Spleen (tissue), 13 donors: ENCODE measurements at places on chromosomes 11 and 22.

DNA sequence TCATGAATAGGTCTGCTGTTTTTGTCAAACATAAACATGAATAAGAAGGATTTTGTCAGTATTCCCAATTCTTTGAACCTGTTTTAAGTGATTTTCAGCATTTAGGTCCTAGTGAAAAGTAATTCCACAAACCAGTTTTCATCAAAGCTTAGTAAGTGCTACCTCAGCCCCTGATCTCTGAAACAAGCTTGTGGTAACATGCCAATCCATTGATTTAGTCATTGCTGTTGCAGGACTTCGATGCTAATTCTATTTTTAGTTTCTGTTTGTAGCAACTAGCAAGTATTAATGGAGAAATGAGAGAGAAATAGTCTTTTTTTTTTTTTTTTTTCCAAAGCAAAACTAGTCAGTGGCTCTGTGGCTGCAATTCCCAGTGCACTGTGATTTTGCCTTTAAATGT, 91.4 kb downstream of the JRKL start:
- no peak for DNase-seq

DNA sequence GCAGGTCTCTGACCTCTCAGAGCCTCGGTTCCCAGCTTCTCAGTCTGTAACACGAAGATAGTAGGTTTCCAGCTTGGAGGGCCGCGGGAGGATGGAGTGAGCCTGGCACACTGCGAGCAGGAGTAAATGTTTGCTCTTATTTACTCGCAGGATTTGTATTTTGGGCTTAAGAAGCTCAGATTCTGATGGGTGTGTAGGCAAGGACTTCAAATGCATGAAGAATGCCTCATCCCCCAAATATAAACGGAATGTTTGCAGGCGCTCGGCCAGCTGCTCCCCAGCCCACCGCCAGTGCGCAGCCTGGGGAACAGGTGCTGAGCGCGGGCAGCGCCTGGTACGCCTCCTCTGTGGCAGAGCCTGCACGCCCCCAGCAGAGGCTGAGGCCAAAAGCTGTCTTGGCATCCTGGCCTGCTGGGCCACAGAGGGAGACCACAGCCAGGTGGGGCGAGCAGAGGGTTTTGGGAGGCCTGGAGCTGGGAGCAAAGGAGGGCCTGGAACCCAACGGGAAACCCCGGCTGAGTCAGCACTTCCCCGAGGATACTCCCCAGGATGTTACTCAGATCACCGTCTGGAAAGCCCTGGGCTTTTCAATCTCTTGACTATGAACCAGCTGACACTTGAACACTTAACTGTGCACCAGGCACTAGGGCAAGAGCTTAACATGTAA, 9.4 kb downstream of the EHD1 start:
- peak; percentile 84 for DNase-seq

- no peak for DNase-seq
Measured at GRCh38 chr22:22791438-22792181, 96.0 kb upstream of the IGLL5 start.

DNA sequence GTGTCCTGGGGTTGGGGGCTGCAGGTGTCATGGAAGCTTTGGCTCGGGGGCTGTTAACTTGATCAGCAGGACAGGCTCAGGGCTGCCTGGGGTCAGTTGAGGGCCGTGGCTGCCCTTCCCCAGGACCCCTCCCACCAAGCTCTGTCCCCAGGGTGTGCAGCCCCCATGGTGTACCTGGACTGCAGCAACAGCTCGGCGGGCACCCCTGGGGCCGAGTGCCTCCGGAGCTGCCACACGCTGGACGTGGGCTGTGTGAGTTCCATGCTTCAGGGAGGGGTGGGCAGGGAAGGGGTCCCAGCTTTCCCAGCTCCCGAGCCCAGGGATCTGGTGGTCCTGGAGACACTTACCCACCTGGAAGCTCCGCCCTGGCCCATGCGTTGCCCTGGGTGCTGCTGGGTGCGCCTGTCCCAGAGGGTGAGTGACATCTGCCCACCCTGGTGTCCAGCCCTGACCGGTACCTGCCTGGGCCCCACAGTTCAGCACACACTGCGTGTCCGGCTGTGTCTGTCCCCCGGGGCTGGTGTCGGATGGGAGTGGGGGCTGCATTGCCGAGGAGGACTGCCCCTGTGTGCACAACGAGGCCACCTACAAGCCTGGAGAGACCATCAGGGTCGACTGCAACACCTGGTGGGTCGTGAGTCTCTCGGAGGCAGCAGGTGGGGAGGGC, 11.3 kb downstream of the MUC5B start:
- peak; percentile 62 for DNase-seq

DNA sequence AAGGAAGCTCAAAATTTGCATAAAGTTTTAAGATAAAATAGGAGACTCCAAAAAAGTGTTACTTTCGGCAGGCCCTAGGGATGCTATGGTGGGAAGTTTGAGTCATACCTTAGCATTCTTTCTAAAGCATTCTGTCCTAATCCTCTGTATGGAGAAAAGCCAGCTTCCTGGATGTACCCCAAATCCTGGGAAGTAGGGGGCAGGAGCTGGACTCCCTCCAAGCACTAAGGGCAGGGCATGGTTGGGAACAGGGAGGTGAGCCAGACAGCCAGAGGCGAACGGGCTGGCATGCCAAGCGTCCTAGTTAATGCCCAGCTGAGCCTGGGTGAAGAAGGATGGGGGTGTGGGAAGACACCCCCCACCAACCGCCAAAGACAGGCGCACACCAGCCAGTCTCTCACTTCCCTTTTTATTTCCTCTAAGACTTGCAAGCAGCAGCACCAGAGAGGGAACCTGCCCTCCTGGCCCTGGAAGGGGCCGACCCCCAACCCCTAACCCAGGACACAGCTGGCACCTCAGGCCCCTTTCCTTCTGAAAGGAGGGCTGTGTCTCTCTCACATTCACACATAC, 23.9 kb downstream of the RTN4RL2 start:
- DNase-seq, result peak; percentile 86

GRCh38 chr11:30016588-30017363, at the start of gene KCNA4:
Gene KCNA4 (minus strand): TSS chr11:30017030. CDS start chr11:30012678, 4,352 bp downstream.
- DNase-seq, result no peak

GRCh38 chr22:20044495-20045151, 23.7 kb downstream of the TANGO2 start:
- no peak for DNase-seq

- peak; percentile 41 for DNase-seq
Measured at GRCh38 chr11:73227571-73228211, 9.6 kb downstream of the P2RY2 start.

DNA sequence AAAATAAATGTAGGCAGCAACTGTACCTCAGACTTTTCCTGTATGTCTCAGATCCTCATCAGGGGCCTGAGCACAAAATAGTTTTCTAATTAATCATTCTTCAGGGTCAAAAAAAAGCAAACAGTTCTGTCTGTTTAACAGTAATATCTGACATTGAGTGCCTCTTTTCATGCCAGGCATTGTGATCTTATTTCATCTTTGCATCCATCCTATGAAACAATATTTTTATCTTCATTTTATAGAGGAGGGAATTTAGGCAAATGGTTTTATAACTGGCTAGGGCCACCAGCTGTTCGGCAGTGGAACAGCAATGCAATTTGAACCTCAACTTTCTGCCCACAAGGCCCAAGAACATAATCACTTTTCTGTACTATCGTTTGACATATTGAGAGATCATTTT, 145.6 kb downstream of the WNT7B start:
- no peak for DNase-seq

DNA sequence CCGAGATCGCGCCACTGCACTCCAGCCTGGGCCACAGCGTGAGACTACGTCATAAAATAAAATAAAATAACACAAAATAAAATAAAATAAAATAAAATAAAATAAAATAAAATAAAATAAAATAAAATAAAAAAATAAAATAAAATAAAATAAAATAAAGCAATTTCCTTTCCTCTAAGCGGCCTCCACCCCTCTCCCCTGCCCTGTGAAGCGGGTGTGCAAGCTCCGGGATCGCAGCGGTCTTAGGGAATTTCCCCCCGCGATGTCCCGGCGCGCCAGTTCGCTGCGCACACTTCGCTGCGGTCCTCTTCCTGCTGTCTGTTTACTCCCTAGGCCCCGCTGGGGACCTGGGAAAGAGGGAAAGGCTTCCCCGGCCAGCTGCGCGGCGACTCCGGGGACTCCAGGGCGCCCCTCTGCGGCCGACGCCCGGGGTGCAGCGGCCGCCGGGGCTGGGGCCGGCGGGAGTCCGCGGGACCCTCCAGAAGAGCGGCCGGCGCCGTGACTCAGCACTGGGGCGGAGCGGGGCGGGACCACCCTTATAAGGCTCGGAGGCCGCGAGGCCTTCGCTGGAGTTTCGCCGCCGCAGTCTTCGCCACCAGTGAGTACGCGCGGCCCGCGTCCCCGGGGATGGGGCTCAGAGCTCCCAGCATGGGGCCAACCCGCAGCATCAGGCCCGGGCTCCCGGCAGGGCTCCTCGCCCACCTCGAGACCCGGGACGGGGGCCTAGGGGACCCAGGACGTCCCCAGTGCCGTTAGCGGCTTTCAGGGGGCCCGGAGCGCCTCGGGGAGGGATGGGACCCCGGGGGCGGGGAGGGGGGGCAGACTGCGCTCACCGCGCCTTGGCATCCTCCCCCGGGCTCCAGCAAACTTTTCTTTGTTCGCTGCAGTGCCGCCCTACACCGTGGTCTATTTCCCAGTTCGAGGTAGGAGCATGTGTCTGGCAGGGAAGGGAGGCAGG, at the start of gene GSTP1:
GSTP1 (plus strand) TSS at position 566 of the 958 bp plus-strand sequence; CDS start at position 598, 32 bp downstream.
- DNase-seq, result peak; percentile 95

- peak; percentile 68 for DNase-seq
Measured at GRCh38 chr11:117998664-117999353, 12.6 kb downstream of the IL10RA start.

GRCh38 chr22:39938509-39939111, 21.6 kb upstream of the TMA7B start:
- no peak for DNase-seq

GRCh38 chr11:131766637-131767036, 396.2 kb downstream of the NTM start:
- DNase-seq, result no peak

GRCh38 chr22:37273126-37273845, 9.0 kb upstream of the CYTH4 start:
- peak; percentile 65 for DNase-seq

DNA sequence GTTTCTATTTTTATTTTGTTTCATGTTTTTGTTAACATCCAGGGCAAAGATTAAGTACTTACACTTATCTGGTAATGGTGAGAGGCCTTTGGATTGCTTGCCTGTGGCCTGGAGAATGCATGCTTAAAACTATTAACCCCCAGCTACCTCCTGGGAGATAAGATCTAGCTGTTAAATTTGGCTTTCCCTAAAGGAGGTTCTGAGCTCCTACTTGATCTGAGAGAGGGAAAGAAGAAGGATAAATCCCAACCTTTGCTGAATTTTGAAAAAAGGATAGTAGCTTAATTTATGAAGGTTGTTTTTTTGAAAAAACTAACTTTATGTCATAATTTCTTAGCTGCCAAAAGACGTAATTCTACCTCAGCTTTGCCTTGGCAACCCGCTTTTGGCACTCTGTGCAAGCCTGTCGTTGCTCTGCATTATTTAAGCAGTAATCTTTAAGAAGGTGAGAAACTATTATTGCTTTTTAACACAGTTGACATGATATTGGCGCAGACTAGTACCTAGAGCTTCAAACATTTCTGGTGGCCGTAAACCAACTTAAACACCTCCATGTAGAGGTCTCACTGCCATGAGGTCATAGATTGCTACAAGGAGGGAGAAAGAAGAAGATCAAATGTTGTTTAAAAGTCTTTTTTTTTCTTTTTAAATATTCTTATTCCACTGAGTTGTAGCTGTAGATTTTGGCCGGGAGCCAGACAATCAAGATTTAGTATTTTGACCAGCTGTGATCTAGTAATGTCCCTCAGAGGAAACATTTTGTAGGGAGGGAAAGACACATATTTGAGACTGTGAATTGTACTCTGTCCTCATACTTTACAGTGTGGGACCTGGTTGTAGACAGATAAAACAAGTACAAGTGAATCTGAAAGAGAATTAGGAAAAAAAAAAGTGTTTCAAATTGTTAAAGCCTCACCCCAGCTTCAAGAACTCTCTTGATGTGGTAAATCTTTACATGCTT, 74.4 kb downstream of the WNT11 start:
- no peak for DNase-seq

GRCh38 chr22:19037282-19038163, 84.7 kb downstream of the DGCR2 start:
- DNase-seq, result no peak

- peak; percentile 93 for DNase-seq
Measured at GRCh38 chr11:61897387-61898246, 6.3 kb upstream of the FADS3 start.

- DNase-seq, result no peak
Measured at GRCh38 chr11:12286606-12287005, 90.8 kb upstream of the PARVA start.

DNA sequence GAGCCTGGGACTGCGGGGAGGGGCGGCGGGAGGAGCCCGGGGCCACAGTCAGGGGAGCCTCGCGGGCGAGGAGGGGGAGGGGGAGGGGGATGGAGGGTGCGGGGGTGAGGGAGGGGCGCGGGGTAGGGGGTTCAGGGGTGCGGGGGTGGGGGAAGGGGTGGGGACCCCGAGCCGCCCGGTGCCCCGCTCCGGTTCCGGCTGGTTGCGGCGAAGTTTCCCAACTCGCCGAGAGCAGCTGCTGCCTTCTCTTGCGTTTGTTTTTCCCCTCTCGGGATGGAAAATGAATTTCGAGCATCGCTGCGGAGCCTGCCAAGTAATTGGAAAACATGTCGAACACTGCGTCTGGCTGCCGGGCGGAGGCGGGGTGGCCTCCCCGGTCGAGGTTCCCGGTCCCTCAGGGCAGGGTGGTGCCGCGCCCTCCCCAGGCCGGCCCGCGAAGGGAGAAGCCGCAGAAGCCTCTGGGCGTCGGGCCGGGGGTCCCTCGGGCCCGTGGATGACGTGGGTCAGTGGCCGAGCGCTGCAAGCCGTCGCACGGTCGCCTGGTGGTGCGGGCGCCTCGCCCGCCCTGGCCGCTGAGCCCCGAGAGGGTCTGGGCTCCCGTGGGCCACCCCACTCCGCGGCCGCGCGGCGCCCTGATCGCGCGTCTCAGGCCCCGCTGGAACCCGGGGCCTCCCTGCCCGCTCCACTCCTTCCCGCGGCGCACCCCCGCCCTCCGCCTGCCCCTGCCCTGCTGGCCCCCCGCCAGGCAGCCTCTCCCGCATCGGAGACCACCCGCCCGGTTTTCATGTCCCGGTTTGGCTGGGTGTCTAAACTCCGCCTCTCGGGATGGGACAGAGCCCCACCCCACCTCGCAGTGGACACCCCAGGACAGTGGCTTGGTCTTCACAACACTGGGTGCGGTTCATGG, 12.1 kb downstream of the SPATA19 start:
- peak; percentile 72 for DNase-seq

DNA sequence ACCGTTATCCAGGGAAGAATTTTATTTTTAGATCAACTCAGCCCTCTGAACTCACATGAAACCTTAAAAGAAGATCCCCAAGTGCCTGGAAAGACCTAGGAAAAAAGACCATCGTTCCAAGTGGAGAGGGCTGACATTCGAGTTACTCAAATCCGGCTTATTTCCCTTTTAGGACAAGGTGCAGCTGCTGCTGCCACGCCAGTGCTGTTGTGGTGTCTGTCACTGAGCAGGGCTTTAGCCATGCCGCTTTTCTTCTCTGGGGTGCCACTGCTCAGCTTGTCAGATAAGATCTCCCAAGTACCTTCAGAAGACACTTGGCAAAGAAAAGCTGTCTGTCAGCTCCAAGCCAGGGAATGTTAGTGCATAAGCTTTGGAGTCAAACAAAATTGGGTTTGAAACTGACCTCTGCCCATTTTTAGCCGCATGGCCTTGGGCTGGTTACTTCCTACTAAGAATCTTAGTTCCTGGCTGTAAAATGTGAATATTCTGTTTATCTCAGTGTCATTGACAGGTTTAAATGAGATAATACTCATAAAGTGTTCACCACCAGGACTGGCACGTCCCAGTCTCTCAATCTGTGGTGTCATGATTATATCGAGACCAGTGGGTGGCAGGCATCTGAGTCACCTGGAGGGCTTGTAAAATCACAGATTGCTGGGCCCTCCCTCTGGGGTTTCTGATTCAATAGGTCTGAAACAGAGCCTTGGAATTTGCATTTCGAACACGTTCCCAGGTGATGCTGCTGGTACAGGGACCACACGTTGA, 117.5 kb downstream of the PKNOX2 start:
- DNase-seq, result no peak
